Brain pericyte (primary cell): ENCODE measurements at places on chromosomes 3 and 15.

DNA sequence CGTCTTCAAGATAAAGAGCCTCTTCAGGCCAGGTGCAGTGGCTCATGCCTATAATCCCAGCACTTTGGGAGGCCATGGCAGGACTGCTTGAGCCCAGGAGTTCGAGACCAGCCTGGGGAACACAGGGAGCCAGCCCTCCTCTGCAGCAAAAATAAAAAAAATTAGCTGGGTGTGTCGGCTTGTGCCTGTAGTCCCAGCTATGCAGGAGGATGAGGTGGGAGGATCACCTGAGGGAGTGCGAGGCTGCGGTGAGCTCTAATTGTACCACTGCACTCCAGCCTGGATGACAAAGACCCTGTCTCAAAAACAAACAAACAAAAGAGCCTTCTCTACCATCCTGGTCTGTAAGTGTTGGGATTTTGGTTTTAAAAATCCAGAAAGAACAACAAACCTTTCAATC is 11.1 kb downstream of the WDR53 start:
- no peak for DNase-seq

DNA sequence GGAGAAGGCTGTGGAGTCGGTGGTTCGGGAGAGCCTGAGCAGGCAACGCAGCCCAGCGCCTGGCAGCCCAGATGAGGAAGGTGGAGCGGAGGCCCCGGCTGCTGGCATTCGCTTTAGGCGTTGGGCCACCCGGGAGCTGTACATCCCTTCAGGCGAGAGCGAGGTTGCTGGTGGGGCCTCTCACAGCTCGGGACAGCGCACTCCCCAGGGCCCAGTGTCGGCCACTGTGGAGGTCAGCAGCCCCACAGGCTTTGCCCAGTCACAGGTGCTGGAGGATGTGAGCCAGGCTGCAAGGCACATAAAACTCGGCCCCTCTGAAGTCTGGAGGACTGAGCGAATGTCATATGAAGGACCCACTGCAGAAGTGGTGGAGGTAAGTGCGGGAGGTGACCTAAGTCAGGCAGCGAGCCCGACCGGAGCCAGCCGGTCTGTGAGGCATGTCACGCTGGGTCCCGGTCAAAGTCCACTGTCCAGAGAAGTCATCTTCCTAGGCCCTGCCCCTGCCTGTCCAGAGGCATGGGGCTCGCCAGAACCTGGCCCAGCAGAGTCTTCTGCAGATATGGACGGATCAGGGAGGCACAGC is 26.7 kb downstream of the SYNM start:
- DNase-seq = no peak

DNA sequence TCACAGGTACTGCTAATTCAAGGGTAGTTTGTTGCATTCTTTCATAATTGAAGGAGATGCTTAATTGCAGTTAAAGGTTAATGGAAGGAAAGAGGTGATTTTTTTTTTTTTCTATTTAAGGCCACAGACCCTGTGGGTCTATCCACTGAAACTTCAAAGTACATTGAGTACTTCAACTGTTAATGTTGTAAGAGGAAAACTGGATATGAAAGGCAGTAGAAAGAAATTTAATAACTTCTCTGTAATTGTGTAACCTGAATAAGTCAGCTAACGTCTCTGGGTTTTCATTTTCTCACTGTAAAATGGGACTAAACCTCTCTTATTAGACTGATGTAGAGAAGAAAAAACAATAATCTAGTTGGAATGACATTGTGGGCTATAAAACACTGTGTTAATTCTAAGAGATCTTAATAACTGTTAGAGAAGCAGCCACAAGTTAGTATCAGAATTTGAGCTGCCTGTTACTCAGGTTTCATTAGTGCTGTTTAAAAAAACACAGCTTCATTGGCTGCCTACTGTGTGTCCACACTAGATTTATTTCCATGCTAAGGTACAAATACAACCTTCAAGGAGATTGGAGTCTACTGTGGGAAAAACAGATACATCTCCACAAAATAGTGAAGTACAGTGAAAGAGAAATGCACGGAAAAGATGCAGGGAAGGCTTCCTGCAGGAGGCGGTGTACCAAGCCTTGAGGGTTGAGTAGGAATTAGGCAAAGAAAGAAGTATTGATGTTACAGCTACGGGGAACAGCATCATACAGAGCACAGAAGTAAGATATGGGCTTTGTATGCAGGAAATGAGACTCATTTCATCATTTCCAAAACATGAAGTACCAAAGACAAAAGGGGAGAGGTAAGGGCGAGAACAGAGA is 483.6 kb downstream of the TAFA4 start:
- no peak for DNase-seq

DNA sequence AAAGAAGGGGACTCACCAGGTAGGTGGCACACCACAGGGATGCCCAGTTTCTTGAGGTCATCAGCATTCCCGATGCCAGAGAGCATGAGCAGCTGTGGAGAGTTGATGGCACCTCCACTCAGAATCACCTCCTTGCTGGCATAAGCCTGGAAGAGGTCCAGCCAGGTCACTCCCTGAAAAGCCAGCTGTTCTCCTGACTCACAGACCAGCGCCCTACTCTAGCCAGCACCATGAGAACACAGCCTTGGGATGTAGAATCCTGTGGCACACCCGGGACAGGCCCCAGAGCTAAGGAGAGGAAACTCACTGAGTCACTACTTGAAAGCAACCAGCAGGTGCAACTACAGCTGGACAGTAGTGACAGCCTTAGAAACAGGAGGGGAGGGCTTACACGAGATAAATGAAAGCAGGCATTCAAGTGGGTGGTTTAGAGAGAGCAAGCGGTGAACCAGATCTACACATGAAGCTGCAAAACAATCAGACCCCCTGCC is 24.5 kb downstream of the CHDH start:
- no peak for DNase-seq

GRCh38 chr15:27885201-27885600 is 213.9 kb downstream of the OCA2 start:
- no peak for DNase-seq

- DNase-seq = no peak
These were observed 75.4 kb upstream of the PLXNA1 start for GRCh38 chr3:126907557-126907956.

- no peak for DNase-seq
These were observed 400.4 kb downstream of the TIGIT start for GRCh38 chr3:114694251-114694650.

DNA sequence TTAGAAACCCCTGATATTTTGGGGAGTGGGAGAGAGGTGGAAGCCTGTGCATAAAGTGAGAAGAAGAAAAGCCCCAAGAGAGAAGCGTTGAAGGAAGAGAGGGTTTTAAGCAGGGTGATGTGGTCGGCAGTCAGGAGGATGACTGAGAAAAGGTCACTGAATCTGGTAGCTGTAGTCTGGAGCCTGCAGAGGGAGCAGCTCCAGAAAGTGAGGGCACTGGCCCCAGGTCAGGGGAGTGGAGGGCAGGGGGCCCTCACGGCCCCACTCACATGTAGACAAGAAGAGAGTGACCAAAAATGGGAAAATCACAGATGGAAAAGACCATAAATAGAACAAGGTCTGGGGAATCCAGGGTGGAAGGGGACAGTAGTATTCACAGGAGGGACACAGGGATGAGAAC is 105.5 kb downstream of the RYK start:
- no peak for DNase-seq

DNA sequence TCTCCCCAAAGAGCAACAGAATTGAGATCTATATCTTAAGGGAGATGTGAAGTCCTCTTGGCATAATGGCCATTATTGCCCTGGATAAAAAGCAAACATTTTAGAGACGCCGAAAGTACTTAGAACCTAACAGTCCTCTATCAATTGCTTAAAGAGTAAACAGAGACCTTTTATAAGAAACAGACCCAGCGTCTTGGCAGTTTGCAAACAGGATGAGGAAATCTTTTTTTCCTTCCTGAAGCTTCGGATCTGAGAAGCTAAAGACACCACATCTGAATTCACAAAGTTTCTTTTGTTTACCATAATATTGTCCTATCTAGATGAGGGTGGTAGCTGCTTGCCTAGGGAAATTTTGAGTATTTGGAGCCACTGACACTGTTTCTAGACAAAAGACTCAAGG is 59.9 kb upstream of the LIMD1 start:
- no peak for DNase-seq

DNA sequence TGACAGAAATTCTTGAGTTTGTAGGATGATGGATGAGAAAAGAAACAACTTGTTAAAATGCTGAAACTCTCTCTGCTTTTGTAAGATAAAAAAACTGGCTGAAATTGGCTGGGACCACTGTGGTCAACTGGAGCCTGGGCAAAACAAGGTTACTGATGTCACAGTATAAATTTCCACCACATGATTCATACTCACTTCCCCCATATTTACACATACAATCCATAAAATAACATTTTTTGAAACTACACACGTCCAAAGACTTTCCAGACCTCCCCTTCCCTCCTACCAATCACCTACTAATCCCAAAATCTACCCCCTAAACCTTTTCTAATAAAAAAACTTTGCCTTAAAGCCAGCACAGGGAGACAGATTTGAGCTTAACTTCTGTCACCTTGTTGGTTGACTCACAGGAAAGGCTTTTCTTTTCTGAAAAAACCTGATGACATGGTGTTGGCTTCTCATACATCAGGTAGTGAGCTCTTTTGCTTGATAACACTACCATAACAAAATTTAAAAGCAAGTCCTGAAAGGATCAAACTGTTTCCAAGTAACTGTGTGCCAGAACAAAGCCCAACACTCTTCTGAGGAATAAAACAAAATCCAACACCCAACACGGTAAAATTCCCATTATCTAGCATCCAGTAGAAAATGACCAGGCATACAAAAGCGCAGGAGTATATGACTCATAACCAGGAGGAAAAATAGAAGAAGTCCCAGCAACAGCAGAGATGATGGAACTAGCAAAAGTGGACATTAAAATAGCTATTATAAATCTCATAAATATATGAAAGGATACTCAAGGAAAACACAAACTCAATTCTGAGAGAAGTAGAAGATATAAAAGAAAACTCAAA is 87.3 kb upstream of the SNRK start:
- no peak for DNase-seq

GRCh38 chr3:168049367-168049974 is 46.3 kb downstream of the GOLIM4 start:
- DNase-seq = no peak

- DNase-seq = no peak
These were observed 368.6 kb upstream of the ROPN1 start for GRCh38 chr3:124360563-124360962.

DNA sequence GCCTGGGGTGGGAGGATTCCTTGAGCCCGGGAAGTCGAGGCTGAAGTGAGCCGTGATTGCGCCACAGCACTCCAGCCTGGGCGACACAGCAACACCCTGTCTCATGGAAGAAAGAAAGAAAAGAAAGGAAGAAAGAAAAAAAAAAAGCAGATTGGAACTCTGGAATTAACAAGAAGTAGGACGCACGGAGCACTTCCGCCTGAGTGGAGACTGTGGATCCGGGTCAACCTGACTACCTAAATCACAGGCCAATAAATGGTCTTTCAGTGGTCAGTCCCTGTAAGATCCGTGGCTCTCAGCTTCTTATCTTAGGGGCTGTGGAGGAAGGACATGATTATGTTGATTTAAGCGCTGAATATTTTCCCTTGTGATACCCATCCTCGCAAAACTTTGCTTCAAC is 2.4 kb upstream of the PPARG start:
- DNase-seq = no peak

GRCh38 chr3:74506246-74506645 is 108.2 kb downstream of the CNTN3 start:
- DNase-seq = no peak

DNA sequence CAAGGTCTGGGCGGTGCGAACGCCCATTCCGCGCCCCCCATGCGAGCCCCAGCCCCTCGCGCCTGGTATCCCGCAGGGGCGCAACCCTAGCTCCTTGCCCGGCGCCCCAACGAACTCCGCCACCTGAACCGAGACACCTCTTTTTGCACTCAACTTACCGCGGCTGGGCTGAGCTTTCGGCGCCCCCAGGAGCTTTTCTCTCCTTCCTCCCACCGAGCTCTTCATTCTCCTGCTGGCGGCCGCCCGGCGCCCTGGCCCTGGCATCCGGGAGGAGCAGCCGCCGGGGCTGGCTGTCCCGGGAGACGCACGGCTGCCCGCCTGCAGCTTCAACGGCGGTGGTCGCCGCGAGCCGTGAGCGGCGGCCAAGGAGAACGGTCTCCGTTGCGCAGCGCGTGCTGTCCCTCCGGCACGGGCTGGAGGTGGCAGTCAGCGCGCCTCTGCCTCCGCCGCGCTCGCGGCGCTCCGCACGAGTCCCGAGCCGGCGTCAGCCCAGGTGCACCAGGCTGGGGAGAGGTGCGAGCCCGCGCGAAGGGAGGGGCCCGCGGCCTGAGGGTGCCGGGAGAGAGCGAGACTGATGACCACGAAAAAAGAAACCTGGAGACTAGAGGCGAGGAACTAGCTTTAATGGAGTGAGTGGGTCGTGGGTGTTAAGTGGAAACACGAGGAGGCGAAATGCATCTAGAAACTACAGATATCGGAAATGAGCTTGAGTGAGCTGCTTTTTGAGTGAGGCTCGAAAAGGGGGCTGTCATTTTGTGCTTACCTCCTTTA is 621.5 kb upstream of the ZNF385D start:
- DNase-seq = no peak

DNA sequence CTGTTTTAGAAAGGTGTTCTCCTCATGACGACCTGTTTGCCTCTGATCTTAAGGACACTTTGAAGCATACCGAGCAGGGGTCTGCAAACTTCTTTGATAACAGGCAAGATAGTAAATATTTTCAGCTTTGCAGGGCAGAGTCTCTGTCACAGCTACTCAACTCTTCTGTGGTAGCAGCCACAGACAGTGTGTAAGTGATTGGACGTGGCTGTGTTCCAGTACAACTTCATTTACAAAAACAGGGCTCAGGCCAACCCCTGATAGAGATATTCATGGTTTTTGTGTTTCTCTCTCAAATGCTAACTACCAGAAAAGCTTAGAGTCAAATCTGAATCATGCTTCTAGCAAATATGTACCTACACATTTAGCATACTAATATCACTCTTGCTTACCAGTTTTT is 51.5 kb downstream of the TGFBR2 start:
- DNase-seq = no peak

DNA sequence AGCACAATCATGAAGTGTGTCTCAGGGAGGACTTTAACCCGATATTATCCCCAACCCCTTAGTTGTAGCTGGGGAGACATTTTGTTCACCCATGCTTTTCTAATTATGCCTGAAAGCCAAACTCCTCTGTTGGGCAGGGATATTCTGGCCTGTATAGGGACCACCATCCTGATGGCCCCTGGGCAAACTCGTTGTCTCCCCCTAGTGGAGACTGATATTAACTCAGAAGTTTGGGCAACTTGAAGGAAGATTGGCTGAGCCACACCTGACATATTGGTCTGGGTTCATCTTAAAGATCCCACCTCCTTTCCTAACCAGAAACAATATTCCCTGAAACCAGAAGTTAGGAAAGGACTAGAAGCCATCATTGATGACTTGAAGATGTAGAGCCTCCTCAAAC is 42.3 kb downstream of the TM4SF18 start:
- DNase-seq = no peak

GRCh38 chr3:99006686-99007085 is 105.2 kb upstream of the DCBLD2 start:
- no peak for DNase-seq

DNA sequence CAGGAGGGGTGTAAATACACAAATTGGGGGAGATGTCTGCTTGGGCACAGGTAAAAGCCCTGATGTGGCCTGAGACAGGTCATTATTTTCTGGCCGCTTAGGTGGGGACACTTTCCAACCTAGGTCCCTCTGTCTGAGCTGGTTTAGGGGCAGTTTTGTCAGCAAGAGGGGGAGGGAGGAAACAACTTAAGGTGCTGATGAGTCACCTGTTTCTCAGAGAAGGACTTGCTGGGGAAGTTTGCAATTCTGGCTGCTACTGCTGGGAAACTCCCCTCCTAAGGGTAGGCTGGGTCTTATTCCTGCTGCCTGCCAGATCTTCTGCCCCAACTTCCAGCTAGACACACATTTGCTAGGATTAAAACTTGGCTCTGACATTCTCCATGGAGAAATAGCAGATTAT is 4.8 kb upstream of the RHOV start:
- no peak for DNase-seq
